ENCODE measurements at places on chromosomes 11 and 22. TPM values are rescaled to one million over a fixed set of nuclear protein-coding genes. Genes with fewer than 3 reads are reported as not detected.

RHOD gene
- 10.9 TPM for total RNA-seq

DNA sequence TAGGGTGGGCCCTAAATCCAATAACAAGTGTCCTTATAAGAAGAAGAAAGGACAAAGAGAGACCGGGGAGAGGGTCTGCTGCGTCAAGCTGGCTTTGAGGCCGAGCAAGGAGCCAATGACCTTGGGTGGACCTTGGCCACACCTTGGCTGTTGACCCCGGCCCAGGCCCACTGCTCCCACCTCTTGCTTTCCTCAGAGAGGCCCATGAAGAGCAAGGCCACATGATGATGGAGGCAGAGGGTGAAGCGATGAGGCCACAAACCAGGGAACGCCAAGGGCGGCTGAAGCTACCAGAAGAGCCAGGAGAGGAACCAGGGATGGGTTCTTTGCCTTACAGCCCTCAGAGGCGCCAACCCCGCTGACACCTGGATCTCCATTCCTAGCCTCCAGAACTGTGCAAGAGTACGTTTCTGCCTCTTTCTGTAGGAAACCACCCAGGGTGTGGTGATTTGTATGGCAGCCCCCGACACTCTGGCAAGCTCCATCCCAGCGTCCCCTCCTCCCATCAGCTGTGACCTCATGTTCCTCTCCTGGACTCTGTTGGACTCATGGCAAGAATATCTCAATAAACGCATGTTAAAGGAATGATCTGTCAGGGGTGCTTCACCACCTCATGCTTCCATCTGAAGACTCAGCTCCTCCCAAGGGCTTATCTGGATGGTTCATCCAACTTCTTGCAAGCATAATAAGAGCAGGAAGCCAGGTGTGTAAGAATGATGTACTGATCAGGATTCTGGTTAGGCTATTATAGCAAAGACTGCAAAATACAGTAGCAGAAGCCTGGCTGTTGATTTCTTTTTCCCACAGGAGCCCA, 41.6 kb upstream of the LINC01488 start:
- no peak overlapping the region for H3K4me3 ChIP-seq
- H3K36me3 ChIP-seq, result no peaks in the 10 kb centered on the region
- no peaks in the 10 kb centered on the region for H3K27me3 ChIP-seq

DNA sequence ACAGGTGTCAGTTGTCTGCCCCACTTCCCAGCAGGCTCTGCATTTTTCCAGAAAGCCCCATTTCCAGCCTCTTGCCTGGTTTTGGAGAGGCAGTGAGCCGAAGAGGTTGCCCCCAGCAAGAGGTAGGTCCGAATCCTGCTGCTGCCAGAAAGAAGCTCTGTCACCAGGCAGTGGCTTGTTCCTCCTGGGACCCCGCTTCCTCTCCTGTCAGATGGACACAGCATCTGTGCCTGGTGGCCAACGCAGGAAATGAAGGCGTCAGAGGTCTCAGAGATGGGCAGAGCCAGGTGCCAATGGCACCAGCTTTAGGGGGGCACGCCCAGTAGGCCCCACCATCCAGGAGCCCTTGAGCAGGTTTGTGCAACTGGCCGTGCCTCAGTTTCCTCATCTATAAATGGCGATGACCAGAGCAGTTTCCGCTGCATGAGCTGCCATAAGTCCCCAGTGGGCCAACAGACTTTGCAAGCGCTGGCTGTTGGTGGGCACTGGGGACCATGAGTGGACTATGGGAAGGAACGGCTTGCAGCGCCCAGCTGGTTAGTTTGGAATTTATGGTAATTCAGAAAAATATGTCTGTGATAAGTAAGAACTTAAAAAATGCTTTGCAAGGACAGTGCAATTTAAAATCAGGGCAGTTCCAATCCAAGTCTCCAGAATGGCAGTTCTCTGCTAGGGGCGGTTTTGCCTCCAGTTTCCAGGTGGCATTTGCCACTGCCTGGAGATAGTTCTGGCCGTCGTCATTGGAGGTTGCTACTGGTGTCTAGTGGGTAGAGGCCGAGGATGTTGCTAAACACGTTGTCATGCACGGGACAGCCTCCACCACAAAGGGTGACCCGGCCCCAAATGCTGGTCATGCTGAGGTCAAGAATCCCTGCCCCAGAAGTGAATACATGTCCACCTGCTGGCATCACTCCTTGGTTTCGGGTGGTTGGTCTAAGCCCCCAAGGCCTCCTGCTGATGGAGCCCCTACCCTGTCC, 2.3 kb upstream of the OSBPL5 start:
- H3K4me1 ChIP-seq, result peaks cover 16% of the 10 kb centered on the region
- no peak overlapping the region for H3K27ac ChIP-seq
- H3K27me3 ChIP-seq, result no peaks in the 10 kb centered on the region
- no peaks in the 10 kb centered on the region for H3K36me3 ChIP-seq
- H3K4me3 ChIP-seq, result no peak overlapping the region
- DNase-seq, result no peak

- H3K27ac ChIP-seq, result peak overlapping the region; percentile 95
- no peak overlapping the region for H3K4me3 ChIP-seq
- H3K4me1 ChIP-seq, result peaks cover 57% of the 10 kb centered on the region
- no peaks in the 10 kb centered on the region for H3K27me3 ChIP-seq
Measured at GRCh38 chr22:36326178-36327161, 61.3 kb downstream of the MYH9 start.

IFTAP gene
- 4.1 TPM for total RNA-seq

DNA sequence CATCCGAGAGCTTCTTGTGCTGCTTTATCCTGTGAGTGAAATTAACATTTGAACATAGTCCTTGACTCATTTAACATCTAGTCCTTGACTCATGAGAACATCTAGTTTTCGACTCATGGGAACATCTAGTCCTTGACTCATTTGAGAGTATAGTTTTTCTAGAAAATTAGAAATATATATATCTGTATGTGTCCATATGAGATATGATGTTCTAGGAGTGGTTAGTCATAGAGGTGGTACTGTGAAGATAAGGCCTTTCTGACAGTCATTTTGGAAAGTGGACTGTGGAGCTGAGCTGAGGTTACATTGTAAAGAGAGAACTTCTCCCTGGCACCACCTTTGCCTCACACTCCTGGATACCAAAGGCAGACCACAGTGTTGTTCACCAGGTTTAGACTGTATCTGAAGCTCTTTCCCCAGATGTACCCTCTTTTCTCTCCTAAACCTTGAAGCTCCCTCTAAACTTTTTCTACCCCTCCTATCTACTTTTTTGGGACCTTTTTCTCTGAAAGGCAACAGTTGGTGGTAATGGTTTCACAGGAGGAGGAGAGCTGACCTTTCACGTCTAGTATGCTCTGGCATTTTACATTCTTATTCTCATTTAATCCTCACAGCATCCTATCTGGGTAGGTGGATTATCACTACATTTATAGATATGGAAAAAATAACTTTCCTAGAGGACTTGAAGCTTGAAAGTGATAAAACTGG, 67.2 kb downstream of the PPP2R1B start:
- no peak overlapping the region for H3K27ac ChIP-seq
- DNase-seq, result no peak
- no peaks in the 10 kb centered on the region for H3K36me3 ChIP-seq
- no peak overlapping the region for H3K4me3 ChIP-seq
- H3K27me3 ChIP-seq, result no peaks in the 10 kb centered on the region

DNA sequence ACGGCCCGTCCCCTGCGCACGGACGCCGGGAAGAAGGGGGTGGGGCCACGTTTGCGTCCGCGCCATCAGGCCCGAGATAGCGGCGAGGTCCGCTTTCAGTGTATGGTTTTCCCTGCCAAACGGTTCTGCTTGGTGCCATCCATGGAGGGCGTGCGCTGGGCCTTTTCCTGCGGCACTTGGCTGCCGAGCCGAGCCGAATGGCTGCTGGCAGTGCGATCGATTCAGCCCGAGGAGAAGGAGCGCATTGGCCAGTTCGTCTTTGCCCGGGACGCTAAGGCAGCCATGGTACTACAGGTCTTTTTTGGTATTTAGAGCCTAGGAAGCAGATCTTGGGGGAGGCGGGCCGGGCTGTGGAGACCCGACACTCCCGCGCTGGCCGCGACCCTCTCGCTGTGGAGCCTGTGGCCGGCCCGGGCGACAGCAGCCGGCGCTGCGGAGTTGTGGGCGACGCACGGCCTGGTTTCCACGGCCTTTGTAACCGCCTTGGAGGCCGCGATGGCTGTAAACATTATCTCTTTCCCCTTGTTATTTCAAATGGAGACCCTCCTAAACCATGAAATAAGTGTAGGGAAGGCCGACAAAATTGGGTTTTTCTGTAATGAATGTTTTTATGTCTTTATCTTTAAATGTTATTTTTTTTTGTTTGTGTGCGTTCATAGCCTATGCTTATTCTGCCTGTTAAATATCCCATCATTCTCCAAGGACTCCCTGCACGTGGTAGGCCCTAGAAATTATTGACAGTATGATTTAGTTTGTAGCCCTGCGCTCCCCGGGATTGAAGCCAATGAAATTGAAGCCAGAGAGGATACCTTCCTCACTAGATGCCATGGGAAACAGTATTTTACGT, at the start of gene AASDHPPT:
Gene AASDHPPT (plus strand): TSS at position 54 of the 847 bp plus-strand sequence. CDS start 49 bp downstream, at position 103.
- peak within 1 kb of the TSS; percentile 97 for H3K27ac ChIP-seq
- no peaks in the 10 kb centered on the region for H3K27me3 ChIP-seq
- H3K36me3 ChIP-seq, result no peaks in the 10 kb centered on the region

- H3K36me3 ChIP-seq, result no peaks in the 10 kb centered on the region
- H3K4me1 ChIP-seq, result no peaks in the 10 kb centered on the region
- H3K27me3 ChIP-seq, result peaks cover 19% of the 10 kb centered on the region
- H3K27ac ChIP-seq, result no peak within 1 kb of the TSS
Measured at GRCh38 chr22:43411869-43412807, at the start of gene MPPED1. TSS of gene MPPED1 (plus strand) at chr22:43412014. CDS start at chr22:43424986, 12,972 bp downstream.

- no peak overlapping the region for H3K4me3 ChIP-seq
- no peaks in the 10 kb centered on the region for H3K27me3 ChIP-seq
- DNase-seq, result peak; percentile 22
- H3K27ac ChIP-seq, result no peak overlapping the region
- no peaks in the 10 kb centered on the region for H3K36me3 ChIP-seq
Measured at GRCh38 chr22:31829505-31829904, 75.7 kb downstream of the DEPDC5 start.

- H3K4me3 ChIP-seq, result peak overlapping the region; percentile 58
- H3K36me3 ChIP-seq, result no peaks in the 10 kb centered on the region
- peak overlapping the region; percentile 78 for H3K27ac ChIP-seq
- H3K27me3 ChIP-seq, result no peaks in the 10 kb centered on the region
Measured at GRCh38 chr11:111937844-111938243, 701 bp downstream of the DIXDC1 start.

GRCh38 chr11:61922539-61922938, 5.2 kb upstream of the RAB3IL1 start:
- peak; percentile 94 for DNase-seq
- H3K4me3 ChIP-seq, result no peak overlapping the region
- peaks cover 13% of the 10 kb centered on the region for H3K4me1 ChIP-seq
- H3K36me3 ChIP-seq, result no peaks in the 10 kb centered on the region
